Esophagus squamous epithelium (tissue), 5 donors: ENCODE measurements at places on chromosomes 4 and X.

DNA sequence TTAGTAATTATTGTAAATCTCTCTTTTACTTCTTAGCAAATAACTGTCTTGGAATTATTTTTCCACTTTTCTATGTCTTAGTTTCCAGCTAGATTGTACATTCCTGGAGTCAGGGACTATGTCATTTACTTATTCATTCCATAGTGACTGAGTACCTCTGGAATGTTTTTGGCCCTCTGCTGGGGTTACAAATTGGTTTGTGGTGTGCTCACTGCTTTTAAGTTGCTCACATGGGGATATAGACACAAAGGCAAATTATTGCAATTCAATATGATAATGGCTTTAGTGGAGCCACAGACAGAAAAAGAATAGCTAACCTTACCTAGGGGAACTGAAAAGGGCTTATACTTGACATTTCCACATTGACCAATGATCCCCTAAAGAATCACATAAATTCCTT, 63.7 kb upstream of the PDGFRA start:
- H3K4me3 ChIP-seq, result no peak overlapping the region
- no peaks in the 10 kb centered on the region for H3K4me1 ChIP-seq
- DNase-seq, result no peak
- H3K36me3 ChIP-seq, result no peaks in the 10 kb centered on the region

GRCh38 chr4:86497980-86498862, 95.9 kb upstream of the PTPN13 start:
- H3K4me1 ChIP-seq, result peaks cover 52% of the 10 kb centered on the region
- no peak overlapping the region for H3K27ac ChIP-seq
- no peak overlapping the region for H3K4me3 ChIP-seq
- no peaks in the 10 kb centered on the region for H3K27me3 ChIP-seq
- no peaks in the 10 kb centered on the region for H3K36me3 ChIP-seq

DNA sequence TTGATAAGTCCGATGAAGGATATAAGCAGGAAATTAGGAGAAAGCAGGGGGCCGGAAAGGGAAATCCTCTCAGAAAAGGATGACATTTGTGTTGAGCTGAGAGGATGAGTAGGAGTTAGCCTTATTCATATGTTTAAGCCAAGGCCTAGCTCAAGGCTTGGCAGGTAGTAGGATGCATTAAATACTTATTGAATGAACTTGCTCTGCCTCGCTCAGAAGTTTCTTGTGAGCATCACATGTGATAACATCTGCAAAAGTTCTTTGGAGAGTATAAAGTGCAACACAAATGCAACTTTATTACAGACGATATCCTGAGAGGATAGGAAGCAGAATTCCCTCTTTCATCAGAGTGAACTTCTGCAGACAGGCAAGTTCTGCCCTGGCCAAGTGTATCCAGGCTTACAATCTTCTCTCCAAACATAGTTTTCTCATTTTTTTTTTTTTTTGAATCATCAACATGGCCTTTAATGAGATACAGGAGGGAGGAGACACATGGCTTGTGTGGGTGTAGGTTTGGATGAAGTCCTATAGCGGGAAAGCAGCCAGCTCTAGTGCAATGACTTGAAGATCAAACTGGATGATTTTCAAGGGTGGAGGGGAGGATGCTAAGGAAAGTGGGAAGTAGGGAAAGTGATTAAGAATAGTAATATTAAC, 48.1 kb downstream of the LUZP4 start:
- H3K27me3 ChIP-seq, result no peaks in the 10 kb centered on the region
- H3K4me1 ChIP-seq, result no peaks in the 10 kb centered on the region
- H3K36me3 ChIP-seq, result no peaks in the 10 kb centered on the region
- no peak overlapping the region for H3K4me3 ChIP-seq

DNA sequence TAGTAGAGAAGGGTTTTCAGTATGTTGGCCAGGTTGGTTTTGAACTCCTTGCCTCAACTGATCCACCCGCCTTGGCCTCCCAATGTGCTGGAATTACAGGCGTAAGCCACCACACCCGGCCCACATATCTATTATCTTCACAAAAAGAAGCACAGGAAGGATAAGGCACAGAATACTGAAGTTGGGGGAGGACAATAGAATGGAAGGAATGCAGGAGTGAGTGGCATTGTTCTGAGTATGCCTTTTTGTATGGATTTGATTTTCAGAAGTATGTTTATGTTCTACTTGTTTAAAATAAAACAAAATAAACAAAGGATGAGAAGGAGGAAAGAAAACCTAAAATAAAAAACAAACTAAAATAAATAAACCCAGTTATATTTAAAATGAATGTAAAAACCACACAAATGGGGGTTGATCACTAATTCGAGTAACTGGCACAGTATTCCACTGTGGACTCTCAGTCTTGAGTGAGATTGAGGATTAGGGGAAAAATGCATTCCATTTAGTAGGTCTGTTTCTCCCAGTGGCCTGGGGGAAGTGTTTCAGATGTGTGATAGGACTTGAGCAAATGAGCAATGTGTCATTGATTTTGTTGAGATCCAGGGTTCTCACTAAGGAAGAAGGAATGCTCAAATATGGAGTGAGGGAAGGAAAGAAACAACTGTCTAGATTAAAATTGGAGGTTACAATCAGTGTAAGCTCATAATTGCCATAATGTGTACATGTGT, 109.0 kb upstream of the C1QTNF7 start:
- DNase-seq, result no peak
- H3K27ac ChIP-seq, result no peak overlapping the region
- H3K4me1 ChIP-seq, result no peaks in the 10 kb centered on the region
- H3K4me3 ChIP-seq, result no peak overlapping the region
- H3K36me3 ChIP-seq, result no peaks in the 10 kb centered on the region

GRCh38 chrX:23729214-23729613, 13.9 kb downstream of the ACOT9 start:
- no peak for DNase-seq
- H3K27me3 ChIP-seq, result no peaks in the 10 kb centered on the region
- H3K4me3 ChIP-seq, result no peak overlapping the region

DNA sequence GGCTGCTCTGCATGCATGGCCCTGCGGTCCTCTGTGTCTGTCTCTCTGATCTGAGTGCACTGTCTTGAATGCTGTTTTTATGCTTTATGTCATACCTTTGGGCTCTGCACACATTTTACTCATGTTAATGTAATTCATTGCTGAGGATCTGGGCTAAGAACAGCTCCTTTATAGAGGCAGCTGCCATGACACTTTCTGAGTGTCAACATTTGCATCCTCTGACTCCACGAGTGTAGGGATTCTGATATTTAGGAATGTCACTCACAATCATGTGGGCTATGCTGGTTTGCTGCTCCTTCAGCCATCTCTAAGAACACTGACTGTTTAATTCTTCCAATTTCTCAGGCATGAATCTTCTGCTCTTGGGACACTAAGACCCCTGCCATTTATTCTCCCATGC, 192.2 kb upstream of the CPEB2 start:
- H3K4me3 ChIP-seq, result no peak overlapping the region
- no peaks in the 10 kb centered on the region for H3K27me3 ChIP-seq
- H3K27ac ChIP-seq, result no peak overlapping the region
- no peak for DNase-seq

GRCh38 chr4:87919941-87920340, 55.6 kb upstream of the SPP1 start:
- H3K4me1 ChIP-seq, result no peaks in the 10 kb centered on the region
- no peak for DNase-seq
- H3K27ac ChIP-seq, result no peak overlapping the region
- no peaks in the 10 kb centered on the region for H3K27me3 ChIP-seq

- DNase-seq, result no peak
- no peaks in the 10 kb centered on the region for H3K27me3 ChIP-seq
- no peak overlapping the region for H3K4me3 ChIP-seq
- no peak overlapping the region for H3K27ac ChIP-seq
- H3K4me1 ChIP-seq, result no peaks in the 10 kb centered on the region
These were observed 205.3 kb upstream of the KLF8 start for GRCh38 chrX:56026815-56027214.

- H3K4me3 ChIP-seq, result no peak overlapping the region
- H3K27me3 ChIP-seq, result no peaks in the 10 kb centered on the region
- H3K36me3 ChIP-seq, result no peaks in the 10 kb centered on the region
These were observed 20.3 kb upstream of the GPC4 start for GRCh38 chrX:133435544-133436124.

GRCh38 chr4:159015841-159016240, 87.0 kb upstream of the RAPGEF2 start:
- H3K4me1 ChIP-seq, result no peaks in the 10 kb centered on the region
- DNase-seq, result no peak
- no peak overlapping the region for H3K27ac ChIP-seq
- no peak overlapping the region for H3K4me3 ChIP-seq
- H3K36me3 ChIP-seq, result no peaks in the 10 kb centered on the region

DNA sequence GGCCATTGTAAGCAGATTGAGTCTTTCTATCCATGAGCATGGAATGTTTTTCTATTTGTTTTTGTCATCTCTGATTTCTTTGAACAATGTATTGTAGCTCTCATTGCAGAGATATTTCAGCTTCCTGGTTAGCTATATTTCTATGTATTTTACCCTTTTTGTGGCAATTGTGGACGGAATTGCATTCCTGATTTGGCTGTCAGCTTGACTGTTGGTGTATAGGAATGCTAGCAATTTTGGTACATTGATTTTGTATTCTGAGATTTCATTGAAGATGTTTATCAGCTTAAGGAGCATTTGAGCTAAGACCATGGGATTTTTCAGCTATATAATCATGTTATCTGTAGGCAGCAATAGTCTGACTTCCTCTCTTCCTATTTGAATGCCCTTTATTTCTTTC, 154.6 kb downstream of the GUCY2F start:
- no peak for DNase-seq
- no peaks in the 10 kb centered on the region for H3K36me3 ChIP-seq
- H3K4me3 ChIP-seq, result no peak overlapping the region
- H3K27me3 ChIP-seq, result no peaks in the 10 kb centered on the region

GRCh38 chr4:89788206-89789072, 48.5 kb downstream of the SNCA start:
- no peaks in the 10 kb centered on the region for H3K4me1 ChIP-seq
- H3K36me3 ChIP-seq, result no peaks in the 10 kb centered on the region
- H3K27ac ChIP-seq, result no peak overlapping the region
- H3K27me3 ChIP-seq, result peaks cover 51% of the 10 kb centered on the region

GRCh38 chr4:70637239-70637913, 8.8 kb downstream of the ENAM start:
- no peak for DNase-seq
- H3K4me3 ChIP-seq, result no peak overlapping the region
- H3K27ac ChIP-seq, result no peak overlapping the region
- H3K27me3 ChIP-seq, result no peaks in the 10 kb centered on the region

GRCh38 chr4:179151770-179152169, 1709.5 kb upstream of the AGA start:
- H3K36me3 ChIP-seq, result no peaks in the 10 kb centered on the region
- no peak overlapping the region for H3K27ac ChIP-seq
- no peaks in the 10 kb centered on the region for H3K27me3 ChIP-seq
- no peak for DNase-seq
- H3K4me1 ChIP-seq, result no peaks in the 10 kb centered on the region

DNA sequence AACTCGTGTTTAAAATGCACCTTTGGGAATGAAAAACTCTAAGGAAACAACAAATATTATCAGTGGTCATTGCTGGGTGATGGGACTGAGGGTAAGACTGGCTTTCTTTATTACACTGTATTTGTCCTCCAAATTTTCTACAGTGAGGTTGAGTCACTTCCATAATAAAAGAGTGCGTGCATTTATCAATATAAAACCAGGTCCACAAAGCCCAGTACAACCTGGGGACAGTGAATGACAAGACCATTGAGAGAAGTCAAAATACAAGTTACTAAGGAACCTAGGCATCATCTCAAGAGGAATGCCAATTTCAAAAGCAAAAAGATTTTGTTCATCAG, 76.4 kb downstream of the MAGED4 start:
- H3K4me3 ChIP-seq, result peak overlapping the region; percentile 74
- no peak overlapping the region for H3K27ac ChIP-seq
- no peaks in the 10 kb centered on the region for H3K36me3 ChIP-seq
- H3K27me3 ChIP-seq, result no peaks in the 10 kb centered on the region
- no peak for DNase-seq
